ENCODE measurements at places on chromosomes 3 and 15.
A peak's percentile ranks its signal among the peaks of the same experiment; 100 is the strongest.

DNA sequence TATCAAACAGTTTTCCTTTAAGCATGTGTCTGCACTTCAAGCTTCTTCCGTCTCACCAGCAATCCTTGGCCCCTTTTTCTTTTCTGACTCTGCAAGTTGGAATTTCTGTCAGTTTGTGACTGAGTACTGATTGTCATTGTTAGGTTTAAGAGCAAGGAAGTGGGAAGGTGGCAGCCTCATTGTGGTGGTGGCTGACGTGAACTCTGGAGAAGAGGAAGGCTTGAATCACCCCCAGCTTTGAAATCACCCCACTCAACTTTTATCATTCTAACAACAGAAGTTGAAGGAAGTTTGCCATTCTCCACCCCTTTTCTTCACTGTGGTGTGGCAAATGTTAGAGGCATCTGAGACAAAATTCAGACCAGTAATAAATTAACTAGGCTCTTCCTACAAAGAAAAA is 231.6 kb upstream of the AGTR1 start:
- no peak for DNase-seq

DNA sequence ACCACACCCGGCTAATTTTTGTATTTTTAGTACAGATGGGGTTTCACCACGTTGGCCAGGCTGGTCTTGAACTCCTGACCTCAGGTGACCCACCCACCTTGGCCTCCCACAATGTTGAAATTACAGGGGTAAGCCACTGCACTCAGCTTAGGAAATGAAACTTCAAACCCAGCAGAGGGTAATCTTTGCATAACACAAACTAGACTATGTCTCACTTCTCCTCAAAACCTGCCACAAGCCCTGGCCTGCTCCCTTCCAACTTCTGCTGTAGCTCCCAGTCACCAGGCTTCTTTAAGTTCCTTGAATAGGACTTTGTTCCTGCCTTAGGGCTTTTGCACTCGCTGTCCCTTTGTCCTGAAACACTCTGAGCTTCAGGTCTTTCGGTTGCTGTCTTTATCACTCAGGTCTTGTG is 39.2 kb upstream of the SEMA4B start:
- no peak for DNase-seq

DNA sequence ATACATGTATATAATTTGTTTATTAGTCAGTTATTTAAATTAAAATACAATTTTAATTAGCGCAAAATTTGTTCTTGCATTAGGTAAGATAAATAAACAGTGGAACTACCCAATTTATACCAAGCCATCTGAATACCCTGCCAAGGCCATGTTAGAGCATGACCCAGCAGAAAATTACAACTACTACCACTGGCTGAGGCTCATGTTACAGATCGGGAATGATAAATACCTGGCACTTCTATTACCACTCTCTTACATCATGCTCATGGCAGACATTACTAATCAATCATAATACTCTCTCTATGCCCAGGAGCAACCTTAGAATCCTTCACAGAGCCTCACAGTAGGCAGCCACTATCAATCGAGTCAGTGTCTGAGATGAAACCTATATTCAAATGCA is 21.2 kb upstream of the LMOD3 start:
- DNase-seq = no peak

DNA sequence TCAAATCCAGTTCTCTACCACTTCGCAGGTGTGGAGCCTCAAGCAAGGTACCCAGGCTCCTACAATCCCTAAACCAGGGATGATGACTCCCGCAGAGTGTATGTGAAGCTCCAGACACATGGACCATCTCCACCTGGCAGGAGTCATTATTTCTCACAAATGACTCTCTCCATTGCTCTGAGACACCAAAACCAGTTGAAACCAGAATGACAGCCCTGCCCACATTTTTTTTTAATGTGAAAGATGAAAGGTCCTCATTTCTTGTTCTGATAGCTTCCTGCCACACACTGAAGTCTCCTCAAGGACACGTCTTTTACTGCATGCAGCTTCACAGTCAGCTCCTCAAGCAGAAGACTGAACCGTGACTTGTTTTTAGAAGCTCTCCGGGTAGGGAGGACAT is 61.4 kb upstream of the ZBTB38 start:
- DNase-seq = peak; percentile 72

DNA sequence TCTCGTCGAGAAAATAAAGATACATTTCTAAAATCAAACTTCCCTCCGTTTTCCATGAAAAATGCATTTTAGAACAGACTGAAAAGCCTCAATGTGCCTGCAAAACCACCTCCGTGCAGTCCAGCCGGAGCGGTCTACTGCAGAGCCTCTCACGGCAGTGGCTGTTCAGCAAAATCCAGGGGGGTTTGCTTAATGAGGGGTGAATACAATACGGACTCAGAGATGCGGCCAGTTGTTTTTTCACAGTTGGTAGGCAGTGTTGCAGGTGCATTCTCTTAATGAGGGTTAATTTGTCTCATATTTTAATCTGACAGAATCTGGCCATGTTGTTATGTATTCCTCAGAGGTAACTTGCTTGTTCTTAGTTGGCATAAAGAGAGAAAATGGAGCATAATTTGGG is 223.0 kb downstream of the EBLN2 start:
- DNase-seq = no peak
